ENCODE measurements at places on chromosomes 6 and 20.

- DNase-seq, result no peak
Observed at GRCh38 chr6:134177236-134177635, 124.8 kb upstream of the SLC2A12 start.

- no peak for DNase-seq
Observed at GRCh38 chr20:23143986-23144690, 58.0 kb upstream of the CD93 start.

GRCh38 chr6:87909849-87910248 lies 137.8 kb upstream of the SPACA1 start:
- no peak for DNase-seq

GRCh38 chr6:20653085-20653479 lies 118.8 kb downstream of the CDKAL1 start:
- no peak for DNase-seq

- DNase-seq, result no peak
Observed at GRCh38 chr20:63101781-63102720, 95.3 kb upstream of the BHLHE23 start.

DNA sequence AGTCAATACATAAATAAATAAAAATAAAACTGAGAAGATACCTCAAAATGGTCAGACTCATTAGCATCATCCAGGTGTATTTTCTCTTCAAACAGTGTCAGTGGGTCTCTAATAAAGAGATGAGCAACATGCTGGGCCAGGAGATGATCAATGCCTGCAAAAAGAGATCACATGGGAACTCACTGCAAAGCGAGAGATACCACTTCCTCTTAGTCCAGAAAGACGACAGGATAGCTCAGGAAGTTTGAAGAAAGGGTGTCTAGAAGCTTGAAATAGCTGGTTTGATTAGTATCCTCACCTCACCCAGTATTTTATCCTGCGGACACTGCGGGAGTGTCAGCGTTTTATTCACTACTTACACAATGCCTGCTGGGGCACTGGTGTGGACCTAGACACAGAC lies 38.0 kb downstream of the GCLC start:
- DNase-seq, result no peak

GRCh38 chr20:53691060-53691810 lies 97.6 kb upstream of the ZNF217 start:
- DNase-seq, result no peak

DNA sequence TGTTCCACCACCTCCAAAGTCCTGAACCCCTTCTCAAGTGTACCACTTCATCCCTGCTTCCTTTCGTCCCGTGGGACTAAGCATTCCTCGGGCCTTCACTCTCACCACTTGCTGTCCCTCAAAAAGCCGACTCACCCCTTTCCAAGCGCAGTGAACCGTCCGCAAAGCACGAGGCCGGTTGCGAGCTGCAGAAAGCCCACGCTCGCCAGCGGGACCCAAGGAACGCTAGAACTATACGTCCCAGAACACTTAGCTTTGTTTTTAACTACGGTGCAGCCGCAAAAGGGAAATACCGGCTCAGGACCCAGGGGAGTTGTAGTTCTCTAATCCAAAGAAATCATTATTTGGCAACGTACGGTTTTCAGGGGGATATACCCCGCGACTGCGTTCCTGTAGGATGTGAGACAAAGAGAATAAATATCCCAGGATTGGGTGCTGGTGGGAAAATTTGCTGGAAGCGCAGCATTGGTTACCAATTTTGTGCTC lies 416 bp upstream of the POLR1H start:
- DNase-seq, result no peak

- DNase-seq, result no peak
Observed at GRCh38 chr6:92753956-92754355, 665.4 kb downstream of the EPHA7 start.

- DNase-seq, result no peak
Observed at GRCh38 chr6:30334075-30334783, 7.5 kb downstream of the TRIM39 start.

- DNase-seq, result no peak
Observed at GRCh38 chr20:14117768-14118167, 122.5 kb downstream of the MACROD2 start.

- no peak for DNase-seq
Observed at GRCh38 chr20:8370774-8371173, 238.7 kb downstream of the PLCB1 start.

DNA sequence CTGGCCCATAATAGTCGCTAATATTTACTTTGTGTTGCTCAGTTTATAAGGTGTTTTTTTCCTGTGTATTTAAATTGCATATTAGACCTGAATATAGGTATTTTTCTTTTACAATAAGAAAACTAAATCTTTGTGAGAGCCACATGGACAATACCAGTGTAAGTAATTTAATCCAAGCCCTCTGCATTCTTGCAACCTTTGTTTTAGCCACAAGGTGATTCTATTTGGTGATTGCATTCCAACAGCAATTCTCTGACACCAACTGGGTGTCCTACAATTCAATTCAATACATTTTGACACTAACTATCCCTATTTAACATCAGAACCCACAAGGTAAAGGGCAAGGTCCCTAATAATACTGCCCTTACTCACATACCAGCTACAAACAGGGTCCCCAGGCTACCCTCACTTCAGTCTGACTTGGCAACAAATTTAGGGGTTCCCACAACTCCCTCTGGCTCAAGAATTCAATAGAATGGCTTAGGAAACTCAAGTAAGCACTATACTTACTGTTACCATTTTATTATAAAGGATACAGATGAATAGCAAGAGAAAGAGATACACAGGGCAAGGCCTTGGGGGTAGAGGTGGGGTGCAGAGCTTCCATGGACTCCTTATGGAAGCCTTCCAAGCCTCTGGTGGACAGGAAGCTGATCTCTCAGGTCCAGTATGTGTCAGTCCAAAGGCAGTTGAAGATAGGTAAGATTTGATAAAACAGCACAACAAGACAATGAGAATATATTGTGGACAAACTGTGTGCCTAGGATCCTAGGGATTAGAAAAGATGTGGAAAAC lies 169.3 kb downstream of the CD83 start:
- DNase-seq, result no peak

GRCh38 chr20:50992336-50992732 lies 30.6 kb downstream of the KCNG1 start:
- DNase-seq, result no peak

GRCh38 chr6:5205877-5206850 lies 54.6 kb downstream of the LYRM4 start:
- DNase-seq, result peak; percentile 72

DNA sequence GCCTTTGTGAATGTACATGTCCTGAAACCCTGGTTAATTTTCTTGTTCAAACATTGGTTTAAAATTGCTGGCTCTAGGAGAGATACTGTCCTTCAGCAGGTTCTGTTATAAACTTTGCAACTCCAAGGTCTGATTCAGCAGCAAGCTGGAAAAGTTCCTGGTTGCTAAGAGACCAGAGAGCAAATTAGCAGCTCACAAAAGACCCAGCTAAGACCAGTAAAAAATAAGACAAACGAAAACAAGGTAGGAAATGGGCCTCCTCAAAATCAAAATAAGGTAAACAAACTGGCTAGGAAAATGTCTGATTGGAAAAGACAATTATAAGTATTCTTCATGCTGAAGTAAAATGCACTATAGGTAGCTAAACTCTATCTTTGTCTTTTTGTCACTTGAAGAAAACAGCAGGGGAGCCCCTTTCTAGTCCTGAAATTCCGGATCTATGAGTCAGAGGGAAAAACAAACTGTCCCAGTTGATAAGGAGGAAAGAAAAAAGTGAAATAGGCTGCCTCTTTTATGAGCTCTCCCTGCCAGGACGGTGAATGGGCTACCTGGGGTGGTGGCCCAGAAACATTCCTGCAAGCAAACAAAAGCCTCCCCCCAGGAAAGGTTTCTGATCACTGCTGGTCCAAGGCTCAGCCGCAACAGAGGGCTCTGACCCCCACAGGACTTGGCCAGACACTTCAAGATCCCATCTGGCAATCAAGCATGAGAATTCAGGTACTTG lies 41.6 kb downstream of the UNC5CL start:
- DNase-seq, result peak; percentile 35

DNA sequence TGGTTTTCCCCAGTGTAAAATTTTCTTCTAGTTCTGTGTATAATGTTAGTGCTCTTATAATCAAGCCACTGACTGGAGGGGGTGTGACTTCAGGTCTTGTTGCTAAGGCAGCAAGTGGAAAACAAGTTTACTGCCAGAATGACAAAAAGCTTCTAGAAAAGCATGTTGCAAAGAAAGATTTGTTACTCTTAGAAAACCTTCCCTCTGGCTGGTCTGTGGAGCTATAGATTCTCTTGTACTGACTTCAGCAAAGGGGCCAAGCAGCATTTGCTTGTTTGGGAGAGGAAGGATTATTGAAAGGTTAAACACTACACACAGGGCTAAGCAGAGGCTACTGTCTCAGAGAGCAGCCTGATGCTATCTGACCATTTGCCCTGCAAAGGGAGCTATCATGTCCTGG lies 288.8 kb downstream of the BTBD9 start:
- DNase-seq, result no peak

GRCh38 chr6:128259029-128259724 lies 261.2 kb downstream of the PTPRK start:
- no peak for DNase-seq

- no peak for DNase-seq
Observed at GRCh38 chr20:36091561-36092397, 62.8 kb upstream of the EPB41L1 start.

- DNase-seq, result no peak
Observed at GRCh38 chr6:44105993-44106740, 21.1 kb downstream of the MRPL14 start.

- DNase-seq, result no peak
Observed at GRCh38 chr6:159463119-159463829, 229.8 kb downstream of the SOD2 start.

- DNase-seq, result no peak
Observed at GRCh38 chr6:9799582-9799981, 615.3 kb downstream of the TFAP2A start.

DNA sequence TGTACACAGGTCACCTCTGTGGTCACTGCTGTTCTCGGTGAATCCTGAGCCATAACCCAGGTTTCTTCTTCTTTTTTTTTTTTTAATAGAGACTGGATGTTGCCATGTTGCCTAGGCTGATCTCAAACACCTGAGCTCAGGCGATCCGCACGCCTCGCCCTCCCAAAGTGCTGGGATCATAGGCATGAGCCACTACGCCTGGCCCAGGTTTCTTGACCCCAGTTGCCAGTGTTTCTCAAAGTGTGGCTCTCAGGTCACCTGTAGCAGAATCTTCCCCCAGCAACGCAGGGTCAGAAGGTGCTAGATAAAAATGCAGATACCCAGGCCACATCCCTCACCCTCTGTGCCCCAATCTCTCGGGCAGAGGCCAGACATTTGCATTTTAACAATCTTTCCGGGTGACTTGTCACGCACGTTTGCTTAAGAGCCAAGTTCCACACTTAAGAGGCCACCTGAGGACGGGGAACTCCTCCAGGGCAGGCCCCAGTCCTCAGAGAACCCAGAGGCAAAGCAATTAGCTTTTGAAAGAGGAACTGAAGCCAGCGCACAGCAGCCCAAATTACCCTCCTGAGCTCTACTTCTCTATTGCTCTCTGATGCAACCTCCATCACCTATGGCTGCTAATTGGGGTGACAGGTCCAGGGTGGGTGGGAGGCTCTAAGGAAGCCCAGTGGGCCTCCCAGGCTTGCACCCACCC lies 81.8 kb downstream of the NFATC2 start:
- DNase-seq, result no peak

DNA sequence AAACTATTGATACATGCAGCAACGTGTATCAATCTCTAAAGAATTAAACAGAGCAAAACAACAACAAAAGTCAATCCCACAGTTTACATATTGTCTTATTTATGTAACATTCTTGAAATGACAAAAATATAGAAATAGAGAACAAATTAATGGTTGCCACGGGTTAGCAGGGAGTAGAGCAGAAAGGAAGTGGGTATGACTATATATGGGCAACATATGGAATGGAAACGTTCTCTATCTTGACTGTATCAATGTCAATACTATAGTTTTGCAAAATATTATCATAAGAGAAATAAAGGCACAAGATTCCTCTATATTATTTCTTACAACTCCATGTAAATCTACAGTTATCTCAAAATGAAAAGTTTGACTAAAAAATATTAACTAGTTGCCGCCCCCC lies 12.8 kb downstream of the AK9 start:
- DNase-seq, result no peak

- no peak for DNase-seq
Observed at GRCh38 chr20:38344107-38344701, 2.1 kb upstream of the LBP start.

DNA sequence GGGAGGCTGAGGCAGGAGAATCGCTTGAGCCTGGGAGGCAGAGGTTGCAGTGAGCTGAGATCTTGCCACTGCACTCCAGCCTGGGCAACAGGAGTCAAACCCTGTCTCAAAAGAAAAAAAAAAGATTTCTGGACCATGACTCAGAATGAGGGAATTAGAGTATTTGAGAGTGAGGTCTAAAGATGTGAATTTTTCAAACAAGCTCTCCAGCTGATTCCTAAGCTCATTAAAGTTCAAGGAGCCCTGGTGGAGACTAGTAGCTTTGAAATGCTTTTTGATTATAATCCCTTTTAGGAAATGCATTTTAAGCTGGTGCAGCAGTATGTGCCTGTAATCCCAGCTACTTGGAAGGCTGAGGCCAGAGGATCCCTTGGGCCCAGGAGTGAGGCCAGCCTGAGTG lies 21.8 kb upstream of the SRF start:
- DNase-seq, result no peak

DNA sequence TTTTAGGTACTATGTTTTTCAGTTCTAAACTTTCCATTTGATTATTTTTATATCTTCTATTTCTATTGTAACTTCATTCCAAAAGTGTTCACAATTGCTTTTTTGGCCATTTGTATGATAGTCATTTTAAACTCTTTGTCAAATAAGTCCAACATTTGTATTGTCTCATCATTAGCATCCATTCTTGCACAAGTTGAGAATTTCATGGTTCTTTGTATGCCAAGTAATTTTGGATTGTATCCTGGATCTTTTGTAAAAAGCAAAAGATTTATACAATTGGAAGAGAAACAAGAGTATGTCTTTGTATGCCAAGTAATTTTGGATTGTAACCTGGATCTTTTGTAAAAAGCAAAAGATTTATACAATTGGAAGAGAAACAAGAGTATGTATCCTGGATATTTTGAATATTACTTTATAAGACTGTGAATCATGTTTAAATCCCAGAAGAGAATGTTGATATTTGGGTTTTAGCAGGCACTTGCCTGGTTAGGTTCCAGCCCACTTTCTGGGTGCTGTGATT lies 36.9 kb upstream of the NT5E start:
- DNase-seq, result no peak

DNA sequence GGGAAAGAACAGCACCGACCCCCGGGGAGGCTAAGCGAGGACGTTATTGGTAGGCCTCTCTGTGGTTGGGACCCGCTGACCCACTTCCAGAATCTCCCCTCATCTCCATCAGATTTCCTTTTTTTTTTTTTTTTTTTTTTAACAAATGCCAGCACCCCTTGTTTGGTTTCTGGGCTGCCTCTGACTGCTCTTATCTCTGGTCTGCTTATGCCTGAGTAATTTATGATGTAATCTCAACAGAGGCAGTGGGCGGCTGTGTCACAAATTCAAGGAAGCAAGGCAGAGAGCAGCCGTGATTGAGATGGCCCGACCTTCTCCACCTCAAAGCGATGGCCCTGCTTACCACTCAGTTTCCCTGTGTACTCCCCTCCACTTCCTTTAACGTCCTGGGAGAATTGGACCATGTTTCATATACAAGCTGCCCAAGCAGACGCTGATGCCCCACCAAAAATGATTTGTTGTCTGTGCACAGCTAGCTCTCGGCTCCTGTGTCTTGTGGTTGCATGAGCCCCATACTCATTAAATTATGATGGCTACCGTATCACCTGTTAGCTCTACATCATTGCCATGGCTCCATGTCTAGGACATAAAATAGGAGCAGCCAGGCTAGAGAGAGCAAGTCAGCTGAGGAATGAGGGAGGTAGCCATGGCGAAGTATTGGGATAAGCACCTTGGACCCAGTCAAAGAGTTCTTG lies 98.1 kb downstream of the ZNF217 start:
- DNase-seq, result no peak

- DNase-seq, result no peak
Observed at GRCh38 chr6:132144456-132144855, 193.3 kb upstream of the CCN2 start.
